ENCODE measurements at places on chromosomes 2 and 18.
A peak's percentile ranks its signal among the peaks of the same experiment; 100 is the strongest.

DNA sequence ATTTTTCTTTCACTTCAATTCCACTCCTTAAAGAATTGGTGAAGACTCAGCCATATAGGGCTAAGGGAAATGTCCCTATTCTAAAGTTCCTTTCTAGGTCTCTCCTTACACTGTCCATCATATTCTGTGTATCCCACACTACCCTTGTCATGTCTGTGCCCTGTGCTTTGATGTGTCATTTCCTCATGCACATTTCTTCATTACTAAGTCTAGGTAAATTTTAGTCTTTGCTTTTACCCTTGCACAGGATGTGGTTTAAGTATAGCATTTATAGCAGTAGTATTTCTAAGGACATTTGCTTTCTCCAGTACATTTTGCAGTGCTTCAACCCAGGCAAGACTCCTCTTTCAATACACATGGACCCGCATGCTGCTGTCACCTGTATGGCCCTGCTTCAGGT lies 221.5 kb upstream of the ACVR2A start:
- DNase-seq = no peak

DNA sequence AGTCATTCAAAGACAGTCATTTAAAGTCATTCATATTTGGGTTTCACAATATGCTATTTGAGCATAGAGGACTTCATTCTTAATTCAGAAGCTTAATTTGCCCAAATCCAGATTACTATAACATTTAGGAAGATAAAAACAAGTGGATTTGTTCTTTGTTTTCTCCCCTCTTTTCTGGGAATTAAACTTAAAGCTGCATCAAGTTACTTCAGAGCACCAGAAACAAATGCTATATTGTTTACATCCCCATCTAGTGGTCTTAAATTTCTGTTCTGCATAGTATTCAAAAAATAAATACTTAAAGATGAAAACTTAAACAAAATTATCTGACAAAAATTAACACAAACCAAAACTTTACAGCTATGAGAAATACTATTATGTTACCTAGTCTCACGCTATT lies 34.7 kb upstream of the MARCHF7 start:
- no peak for DNase-seq

- DNase-seq = no peak
Measured at GRCh38 chr18:58966005-58966677, 101.5 kb downstream of the ZNF532 start.

DNA sequence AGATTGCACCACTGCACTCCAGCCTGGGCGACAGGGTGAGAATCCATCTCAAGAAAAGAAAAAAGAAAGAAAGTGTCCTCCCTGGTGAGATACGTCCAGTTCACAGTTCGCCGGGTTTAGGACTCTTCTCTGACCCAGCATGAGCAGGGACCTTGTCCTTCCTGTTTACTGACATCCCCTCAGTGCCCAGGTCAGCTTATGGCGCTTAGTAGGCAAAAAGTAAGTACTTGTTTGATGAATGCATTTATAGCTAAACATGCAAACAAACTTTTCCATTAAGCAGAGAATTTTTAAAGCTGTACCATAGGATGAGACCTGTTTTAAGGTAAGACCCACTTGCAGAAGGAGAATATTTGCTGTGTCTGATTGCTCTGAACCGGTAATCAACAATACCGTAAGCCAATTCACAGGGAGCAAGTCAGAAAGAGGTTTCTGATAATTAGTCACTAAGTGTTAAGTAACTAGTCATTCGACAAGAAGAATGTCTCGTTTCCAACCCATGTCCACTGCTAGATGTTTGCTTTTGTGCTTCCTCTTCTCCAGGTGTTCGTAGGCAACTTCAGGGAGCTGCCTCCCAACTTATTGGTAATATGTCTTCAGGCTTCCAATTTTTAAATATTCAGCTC lies 40.0 kb downstream of the MOGAT1 start:
- DNase-seq = no peak

- no peak for DNase-seq
Measured at GRCh38 chr2:26318950-26319349, 27.0 kb upstream of the SELENOI start.

DNA sequence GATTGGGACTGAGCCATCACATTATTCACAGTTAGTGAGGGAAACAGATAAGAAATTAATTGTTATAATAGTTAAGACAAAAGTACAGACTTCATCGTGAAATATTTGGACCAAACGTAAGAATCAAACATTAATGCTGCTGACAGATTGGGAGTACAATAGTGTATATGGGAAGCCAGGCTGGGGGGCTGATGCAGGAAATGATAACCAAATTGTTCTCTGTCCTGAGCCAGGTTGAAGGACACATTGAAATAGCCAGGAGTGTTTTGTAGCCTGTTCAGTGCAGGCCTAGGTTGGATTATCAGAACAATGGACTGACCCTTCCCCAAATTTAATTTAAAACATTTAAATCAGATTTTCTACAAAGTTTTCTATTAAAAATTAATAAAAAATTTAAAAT lies 203.2 kb downstream of the BABAM2 start:
- DNase-seq = no peak

GRCh38 chr2:160674146-160674750 lies 180.6 kb upstream of the RBMS1 start:
- no peak for DNase-seq

DNA sequence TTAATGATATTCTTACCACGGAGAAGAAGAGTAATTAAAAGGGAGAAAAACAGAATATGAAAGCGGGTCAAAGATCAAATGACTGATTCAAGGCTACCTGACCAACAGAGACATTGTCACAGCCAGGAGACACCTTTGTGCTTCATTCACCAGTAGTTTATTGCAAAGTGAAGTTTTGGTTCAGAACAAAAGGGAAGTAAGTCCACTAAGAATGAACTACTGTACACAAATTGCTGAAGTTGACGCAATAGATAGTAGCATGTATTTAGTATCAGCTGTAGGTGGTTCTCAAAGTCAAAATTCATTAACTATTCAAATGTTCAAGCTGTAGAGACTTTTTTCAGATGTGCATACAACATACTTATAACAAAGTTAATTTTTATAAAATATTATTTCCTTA lies 64.7 kb upstream of the COX7A2L start:
- DNase-seq = no peak

DNA sequence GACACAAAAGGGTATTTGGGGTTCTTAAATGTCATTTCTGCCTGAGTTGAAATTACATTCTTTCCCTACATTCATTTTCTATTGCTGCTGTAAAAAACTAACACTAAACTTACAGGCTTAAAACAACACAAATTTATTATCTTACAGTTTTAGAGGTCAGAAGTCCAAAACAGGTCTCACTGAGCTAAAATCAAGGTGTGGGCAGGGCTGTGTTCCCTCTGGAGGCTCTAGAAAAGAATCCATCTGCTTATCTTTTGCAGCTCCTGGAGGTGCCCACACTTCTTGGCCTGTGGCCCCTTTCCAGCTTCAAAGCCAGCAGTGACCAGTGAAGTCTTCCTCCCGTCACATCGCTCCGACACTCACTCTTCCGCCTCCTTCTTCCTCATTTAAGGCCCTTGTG lies 23.2 kb upstream of the SLC1A4 start:
- DNase-seq = no peak

DNA sequence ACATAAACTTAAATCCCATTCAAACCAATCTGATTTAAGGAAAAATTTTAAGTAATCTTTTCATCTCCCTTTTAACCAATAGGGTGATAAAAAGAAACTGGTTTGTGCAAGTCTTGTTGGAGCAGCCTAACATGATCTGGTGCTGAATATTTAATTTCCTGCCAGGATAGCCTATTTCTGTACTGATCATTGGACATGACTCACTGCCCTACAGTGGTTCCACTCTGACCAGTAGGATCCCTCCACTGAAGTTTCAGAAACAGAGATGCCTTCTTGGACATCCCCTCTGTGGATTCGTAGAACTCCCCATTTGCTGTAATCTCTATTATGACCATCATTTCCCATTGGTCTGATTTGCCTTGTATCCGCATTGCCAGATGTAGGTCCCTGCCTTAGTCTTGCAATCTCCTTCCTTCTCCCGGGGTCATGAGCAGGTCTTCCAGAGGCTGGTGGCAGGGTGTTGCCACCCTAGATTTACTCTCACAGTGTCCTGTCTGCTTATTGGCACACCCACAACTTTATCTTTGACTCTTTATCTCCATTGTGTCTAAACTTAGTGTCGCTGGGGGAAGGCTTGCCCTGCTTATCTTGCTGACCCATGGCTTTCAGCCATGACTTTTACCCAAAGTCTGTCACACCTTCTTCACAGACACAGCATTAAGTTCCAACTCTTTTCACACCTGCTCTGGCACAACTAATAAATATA lies 12.3 kb upstream of the SETBP1 start:
- no peak for DNase-seq

DNA sequence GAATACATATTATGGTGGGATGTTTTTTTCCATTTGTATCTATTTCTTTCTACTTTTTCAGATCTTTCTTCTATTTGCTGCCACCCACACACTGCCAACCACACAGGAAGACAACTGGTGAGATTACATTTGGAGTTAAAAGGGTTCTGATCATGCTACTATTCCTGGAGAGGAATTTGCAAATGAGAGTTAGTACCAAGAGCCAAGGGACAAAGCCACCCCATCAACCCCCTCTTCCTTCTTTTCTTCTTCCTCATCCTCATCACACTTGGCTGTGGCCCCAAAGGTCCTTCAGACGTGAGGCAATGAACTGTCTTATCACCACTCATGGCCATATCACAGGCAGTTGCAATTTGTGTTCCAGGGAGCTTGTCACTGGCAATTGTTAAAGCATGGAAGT lies 215.6 kb upstream of the SLC14A2 start:
- DNase-seq = no peak

GRCh38 chr18:62844850-62845643 lies 129.7 kb downstream of the PHLPP1 start:
- DNase-seq = no peak

DNA sequence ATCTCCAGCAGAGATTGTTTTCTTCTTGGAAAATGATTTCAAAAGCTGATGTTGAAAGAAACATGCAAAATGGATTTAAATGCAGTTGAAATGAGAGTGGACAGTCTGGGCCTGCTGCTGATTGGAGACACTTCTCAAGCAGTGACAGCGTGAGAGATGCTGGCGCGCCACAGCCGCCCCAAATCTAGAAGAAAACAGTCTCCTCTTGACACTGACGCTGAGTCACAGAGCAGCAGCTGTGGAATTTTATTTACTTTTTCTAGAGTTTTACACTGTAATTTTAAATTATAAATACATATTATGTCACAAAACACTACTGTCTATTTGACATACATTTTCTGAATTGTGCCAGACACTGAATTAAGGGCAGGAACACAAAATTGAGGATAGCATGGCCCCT lies 121.8 kb upstream of the TMEM200C start:
- DNase-seq = no peak

DNA sequence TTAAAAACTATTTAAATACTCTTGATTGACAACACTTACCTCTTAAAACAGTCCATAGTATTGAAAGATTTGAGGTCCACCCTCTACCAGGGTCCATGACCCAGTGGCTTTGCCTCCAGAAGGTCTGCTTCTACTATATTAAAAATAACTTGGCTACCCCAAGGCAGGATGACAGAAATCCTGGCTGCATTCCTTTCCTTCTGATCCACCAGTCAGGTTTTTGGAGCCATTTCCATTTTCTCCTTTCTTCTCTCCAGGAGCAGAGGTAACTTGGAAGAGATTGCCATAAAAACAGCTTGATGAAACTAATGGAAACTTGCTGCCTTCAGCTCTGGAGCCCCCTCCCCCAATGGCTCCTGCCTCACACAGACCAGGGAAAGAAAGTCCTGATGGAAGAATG lies 2.6 kb upstream of the FAM171B start:
- no peak for DNase-seq

- no peak for DNase-seq
Measured at GRCh38 chr2:85712336-85712735, 18.2 kb downstream of the GNLY start.

- no peak for DNase-seq
Measured at GRCh38 chr2:80303909-80304837, at the start of gene LRRTM1. Gene LRRTM1, minus strand, starts transcription at chr2:80304752. Its CDS starts 933 bp downstream, at chr2:80303819.

DNA sequence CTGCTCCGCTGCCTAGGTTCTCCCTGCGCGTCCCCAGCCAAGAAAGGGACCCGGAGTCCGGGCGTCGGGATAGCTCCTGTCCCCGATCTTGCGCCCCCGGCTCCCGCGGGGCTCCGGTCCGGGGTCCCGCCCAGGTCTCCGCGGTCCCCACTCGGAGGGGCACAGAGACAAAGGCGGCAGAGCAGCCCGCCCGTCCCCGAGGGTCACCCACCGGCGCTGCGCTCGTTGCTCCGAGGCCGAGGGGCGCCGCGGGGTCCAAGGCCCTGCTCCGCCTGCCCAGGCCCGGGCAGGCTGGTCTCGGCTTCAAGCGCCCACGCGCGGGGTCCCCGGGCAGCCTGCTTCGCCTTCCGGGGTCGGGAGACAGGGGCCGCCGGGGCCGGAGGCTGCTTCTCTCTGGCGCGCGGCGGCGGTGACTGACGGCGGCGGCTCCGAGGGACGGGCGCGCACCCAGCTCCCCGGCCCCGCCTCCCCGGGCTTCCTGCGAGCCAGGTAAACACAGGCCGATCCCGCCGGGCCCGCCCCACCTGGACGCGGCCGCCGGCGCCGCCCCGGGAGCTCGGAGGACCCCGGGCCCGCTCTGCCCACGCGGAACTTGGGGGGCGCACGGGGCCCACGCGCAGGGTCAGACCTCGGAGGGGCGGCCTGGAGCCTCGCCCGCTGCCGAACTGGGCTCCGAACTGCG lies at the start of gene MBP:
Gene MBP (minus strand): TSS at position 415 of the 682 bp plus-strand sequence. CDS start 27,522 bp downstream, outside the sequence.
- DNase-seq = peak; percentile 59

DNA sequence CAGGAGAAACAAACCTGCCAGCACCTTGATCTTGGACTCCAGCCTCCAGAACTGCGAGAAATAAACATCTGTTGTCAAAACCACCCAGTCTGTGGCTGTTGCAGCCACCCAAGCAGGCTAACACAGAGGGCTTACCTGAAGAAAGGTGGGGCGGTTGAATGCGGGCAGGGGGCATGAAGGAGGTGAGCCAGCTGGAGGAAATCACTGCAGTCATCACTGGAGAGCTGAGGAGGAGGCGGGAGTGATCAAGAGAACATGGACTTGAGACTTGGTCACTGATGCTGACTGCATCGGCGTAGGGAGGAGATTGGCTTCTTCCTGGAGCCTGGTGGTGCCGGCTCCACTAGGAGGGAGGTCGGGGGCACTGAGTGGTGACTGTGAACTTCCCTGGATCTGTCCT lies 14.6 kb upstream of the ARMC9 start:
- DNase-seq = no peak

DNA sequence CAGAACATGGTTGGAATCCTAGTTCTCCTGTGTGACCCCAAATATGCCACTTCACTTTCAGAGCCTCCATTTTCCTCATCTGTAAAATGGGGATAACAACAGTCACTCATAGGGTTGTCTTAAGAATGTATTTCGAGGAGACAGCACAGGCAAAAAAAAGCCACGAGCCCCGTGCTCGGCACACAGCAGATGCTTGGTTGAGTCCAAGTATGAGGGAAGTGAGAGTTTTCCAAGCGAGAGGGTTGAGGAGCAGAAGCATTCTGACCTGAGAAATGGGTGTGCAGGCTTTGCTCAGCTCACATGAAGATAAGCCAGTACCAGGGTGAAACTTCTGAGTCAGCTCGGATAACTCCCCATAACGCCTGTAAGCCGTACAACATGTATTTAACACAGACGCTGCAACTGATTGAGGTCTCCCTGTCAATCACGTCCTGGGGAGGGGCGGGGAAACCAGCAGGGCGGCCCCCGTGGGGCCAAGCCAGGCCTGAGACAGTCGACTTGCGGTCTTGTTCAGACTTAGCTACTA lies 23.0 kb upstream of the ODC1 start:
- DNase-seq = no peak

All from uterus (tissue), 4 donors.